A172 (cell line): ENCODE measurements at places on chromosomes 3 and 15. TPM values are rescaled to one million over a fixed set of nuclear protein-coding genes. Genes with fewer than 3 reads are reported as not detected.
A peak's percentile ranks its signal among the peaks of the same experiment; 100 is the strongest.

- no peak for DNase-seq
Measured at GRCh38 chr3:5260992-5261501, 73.5 kb downstream of the EDEM1 start.

DNA sequence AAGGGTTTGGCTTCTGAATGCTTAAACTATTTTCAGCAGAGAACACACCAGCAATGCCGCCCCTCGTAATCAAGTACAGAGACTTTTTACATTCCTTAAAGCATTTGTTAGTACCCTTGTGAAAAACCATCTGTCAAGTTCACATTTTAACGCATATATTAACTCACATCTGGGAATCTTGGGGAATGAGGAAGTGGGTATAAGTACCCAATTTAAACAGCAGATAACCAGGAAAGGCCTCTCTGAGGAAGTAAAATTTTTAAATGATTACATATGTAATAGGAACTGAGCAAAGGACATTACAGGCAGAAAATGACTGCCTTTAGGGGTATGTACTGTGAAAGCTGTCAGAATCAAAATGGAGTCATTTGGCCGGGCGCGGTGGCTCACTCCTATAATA, 12.8 kb upstream of the CFAP44 start:
- DNase-seq: no peak

DNA sequence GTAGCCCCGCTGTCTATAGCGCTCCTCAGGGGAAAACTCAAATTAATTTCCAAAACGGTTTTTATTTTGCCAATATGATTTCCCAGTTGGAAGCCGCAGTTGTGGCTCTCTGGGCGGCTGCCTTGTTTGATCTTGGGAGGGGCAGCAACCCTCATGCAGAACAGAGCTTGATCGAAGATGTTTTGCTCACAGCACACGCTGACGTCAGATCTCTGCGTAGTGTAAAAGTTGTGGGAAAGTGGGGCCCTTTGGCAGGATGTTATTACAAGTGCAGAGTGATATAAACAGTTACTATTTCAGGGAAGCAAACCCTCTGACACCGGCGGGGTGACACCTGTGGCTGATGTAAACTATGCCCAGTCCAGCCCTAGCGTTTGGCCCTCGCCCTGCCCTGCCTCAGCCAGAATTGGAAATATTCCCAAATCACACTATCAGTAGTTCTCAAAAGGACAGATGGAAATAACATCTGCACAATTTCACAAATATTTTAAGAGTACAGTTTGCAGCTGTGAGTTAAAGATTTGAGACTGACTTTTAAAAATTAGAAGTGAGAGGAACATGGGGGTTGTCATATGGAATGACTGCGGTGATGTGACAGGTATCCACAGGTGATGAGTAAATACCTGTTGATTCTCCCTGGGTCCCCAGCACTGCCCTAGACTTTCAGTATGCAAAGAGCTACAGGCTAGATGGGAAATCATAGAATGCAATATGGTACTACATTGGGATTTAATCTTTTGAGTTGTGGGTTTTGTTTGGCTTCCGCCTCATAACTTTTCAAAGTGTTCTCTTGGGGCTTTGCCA, 1.7 kb downstream of the SYNM start:
- no peak for DNase-seq

DNA sequence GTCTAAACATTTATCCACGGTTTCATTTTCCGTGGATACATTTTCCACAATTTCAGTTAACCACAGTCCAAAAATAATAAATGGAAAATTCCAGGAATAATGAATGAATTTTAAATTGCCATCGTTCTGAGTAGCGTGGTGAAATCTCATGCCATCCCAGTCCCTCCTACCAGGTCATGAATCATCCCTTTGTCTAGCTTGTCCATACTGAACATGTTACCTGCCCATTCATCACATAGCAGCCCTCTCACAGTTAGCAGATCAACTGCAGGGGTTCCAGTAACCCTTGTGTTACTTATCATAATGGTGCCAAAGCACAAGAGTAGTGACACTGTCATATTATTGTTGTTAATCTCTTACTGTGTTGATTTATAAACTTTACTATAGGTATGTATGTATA, 124.5 kb downstream of the GSK3B start:
- no peak for DNase-seq

DNA sequence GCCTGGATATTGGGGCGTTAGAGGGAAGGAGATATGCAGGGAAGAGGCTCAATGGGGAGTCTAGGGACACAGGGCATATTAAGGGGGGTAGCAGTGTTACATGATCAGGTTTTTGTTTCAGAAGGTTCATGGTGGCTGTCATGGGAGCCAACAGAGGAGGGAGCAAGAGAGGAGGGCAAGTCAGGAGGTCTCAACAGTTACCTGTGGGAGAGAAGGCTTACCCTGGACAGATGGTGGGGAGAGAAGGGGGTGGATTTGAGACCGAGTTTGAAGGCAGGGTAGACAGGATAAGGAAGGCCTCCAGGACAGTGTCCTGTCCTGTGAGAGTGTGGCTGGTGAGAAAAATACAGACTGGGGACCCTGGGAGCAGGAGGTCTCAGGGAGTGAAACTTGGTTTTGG, 3.8 kb upstream of the WNT7A start:
- DNase-seq: no peak

GRCh38 chr3:106458952-106459351, 590.1 kb upstream of the CBLB start:
- DNase-seq: no peak

- no peak for DNase-seq
Measured at GRCh38 chr15:100107606-100108225, 234.1 kb downstream of the ADAMTS17 start.

DNA sequence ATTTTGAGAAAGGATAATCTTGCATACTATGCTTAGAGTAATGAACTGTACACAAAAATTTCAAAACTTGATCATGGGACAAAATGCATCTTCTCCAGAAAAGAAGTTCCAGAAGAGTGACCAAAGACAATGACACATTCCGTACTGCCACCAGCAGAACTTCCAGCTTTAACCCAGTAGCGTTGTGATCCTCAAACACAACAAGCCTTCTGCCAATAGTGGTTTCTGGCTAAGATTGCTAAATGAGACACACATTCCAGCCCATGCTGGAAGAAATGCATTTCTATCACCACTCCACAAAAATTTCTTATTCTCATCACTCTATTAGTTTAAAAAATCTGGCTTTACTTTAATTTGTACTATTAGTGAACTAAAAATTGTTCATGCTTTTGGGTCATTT, 334.9 kb downstream of the TBC1D5 start:
- no peak for DNase-seq

GRCh38 chr3:129645286-129645685, 38.8 kb upstream of the PLXND1 start:
- DNase-seq: no peak

- no peak for DNase-seq
Measured at GRCh38 chr15:62446984-62447383, 281.9 kb upstream of the C2CD4B start.

DNA sequence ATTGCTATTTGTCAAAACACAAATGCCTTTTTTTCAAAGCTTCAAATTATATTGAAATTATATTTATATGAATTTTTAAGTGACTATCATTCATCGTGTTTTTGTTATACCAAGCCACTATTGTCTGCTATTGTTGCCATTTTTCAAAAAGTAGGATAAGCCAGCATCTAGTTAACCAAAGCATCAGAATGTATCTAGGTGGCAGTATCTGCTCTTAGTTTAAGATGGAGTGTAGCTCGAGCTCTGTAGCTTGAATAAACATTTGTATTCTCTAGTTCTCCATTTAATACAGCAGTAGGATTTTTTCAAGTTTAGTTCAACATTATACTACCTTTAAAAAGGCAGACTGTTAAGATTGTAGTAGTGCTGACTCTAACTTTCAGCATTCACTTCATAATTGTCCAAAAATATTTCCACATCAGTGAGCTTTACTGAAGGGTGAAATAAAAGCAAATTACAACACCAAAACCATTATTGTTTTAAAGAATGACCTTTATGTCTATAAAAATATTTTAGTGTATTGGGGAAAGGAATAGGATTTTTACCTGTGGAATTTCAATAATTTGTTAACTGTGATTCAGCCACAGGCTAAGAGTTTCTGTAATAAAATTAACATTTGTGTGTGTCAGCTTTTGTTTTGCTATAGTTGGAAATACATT, 19.6 kb upstream of the C15orf61 start:
- DNase-seq: peak; percentile 35

DNA sequence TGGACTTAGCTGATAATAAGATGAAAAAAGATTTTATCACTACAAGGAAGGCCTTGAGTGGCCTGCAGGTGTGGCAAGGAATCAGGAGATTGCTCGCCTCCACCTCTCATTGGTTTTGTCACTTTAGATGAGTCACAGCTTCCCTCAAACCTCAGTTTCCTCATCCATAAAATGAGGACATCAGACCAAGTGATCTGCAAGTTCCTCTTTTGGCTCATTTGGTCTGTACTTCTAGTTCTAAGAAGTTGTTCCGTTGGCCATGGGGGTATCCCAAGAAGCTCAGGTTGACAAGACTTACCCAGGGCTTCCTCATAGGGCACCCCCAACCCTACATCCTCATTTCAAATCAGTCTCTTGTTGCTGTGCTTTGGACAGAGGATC, 254.1 kb downstream of the UACA start:
- no peak for DNase-seq

GRCh38 chr3:59467476-59467875, 417.7 kb upstream of the CFAP20DC start:
- no peak for DNase-seq

GRCh38 chr15:45144775-45145174, 15.0 kb downstream of the DUOX1 start:
- DNase-seq: no peak

DNA sequence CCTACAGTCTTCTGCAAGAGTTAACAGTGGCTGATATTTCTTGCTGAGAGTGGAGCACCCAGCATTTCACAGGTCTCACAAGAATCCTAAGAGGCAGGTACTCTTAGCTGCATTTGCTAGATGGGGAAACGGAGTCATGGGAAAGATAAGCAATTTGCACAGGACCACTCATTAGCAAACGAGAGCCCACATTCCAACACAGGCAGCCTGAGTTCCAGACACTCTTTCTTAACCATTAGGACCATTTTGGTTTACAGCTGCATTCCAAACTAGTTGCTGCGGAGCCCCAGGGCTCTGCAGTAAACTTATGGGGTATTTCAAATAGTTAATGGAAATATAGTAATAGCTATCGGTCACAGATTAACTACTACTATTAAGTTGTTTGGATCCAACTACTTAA, 42.5 kb downstream of the LYZL4 start:
- no peak for DNase-seq

Gene DUOX1
- total RNA-seq: not detected in 2 replicates

Gene CLDND1
- 140 and 166 TPM in 2 replicates for total RNA-seq

Gene KLHL40
- not detected in 2 replicates for total RNA-seq

Gene PLA2G4F
- total RNA-seq: not detected in 2 replicates

Gene NLGN1
- 0.50 and 0.72 TPM in 2 replicates for total RNA-seq

Gene RETNLB
- not detected in 2 replicates for total RNA-seq

Gene UROC1
- total RNA-seq: not detected in 2 replicates

Gene PRKCD
- total RNA-seq: 2.5 and 3.4 TPM in 2 replicates

Gene CACNA2D3
- total RNA-seq: 2.0 and 7.6 TPM in 2 replicates

Gene P2RY13
- total RNA-seq: not detected in 2 replicates

Gene ZNF609
- total RNA-seq: 10.8 and 11.1 TPM in 2 replicates

Gene LMAN1L
- not detected in 2 replicates for total RNA-seq

Gene CD96
- total RNA-seq: not detected in 2 replicates

Gene GOLGA8S
- total RNA-seq: not detected in 2 replicates

Gene TICRR
- 6.4 and 7.0 TPM in 2 replicates for total RNA-seq
